Stimulated activated CD4-positive, alpha-beta T cell treated with anti-CD3 and anti-CD28 coated beads, Interleukin-1b, Interleukin-23, amount 100 ng/mL, for 24 hours (primary cell): ENCODE measurements at places on chromosomes 3 and 15.

GRCh38 chr3:50862221-50862620 lies 187.5 kb downstream of the DOCK3 start:
- no peak for DNase-seq

DNA sequence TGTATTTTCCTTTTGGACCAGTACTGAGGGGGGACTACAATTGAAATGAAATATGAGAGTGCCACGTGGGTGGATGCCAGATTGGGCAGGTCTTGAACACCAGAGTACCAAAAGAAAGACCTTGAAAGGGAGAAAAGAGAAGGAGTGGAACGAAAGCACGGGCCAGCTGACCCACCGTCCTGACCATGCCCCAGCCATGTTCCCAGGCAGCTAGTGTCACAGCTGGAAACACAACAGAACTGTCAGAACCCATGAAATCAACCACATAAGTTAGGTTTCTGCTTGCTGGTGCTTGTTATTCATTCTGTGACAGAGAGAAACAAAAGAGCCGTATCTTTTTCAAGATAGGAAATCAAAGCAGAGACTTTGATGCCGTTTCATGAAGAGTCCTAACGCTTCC lies 268.8 kb downstream of the MEX3B start:
- no peak for DNase-seq

- no peak for DNase-seq
These were observed 97.3 kb downstream of the DAPK2 start for GRCh38 chr15:63948971-63949370.

DNA sequence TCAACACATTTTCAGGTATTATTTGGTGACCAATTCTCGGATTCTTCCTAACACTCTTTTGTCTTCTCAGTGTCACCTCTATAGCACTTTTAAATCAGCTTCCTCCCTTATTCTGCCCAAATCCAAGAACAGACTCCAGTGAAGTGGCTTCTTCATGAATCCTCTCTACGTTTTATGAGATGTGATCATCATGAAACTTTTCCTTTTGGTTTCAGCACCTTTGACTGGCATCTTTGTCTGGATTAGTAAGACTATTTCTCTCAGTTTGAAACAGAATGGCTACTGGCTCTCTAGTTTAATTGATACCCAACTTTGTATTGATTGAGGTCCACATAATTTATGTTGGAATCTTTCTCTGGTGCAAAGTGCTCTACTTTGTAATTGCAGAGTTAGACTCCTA lies 45.6 kb downstream of the CMC1 start:
- DNase-seq: no peak

- DNase-seq: no peak
These were observed 57.2 kb downstream of the GPR156 start for GRCh38 chr3:120227710-120228347.

- no peak for DNase-seq
These were observed 70.1 kb upstream of the GLCE start for GRCh38 chr15:69090197-69090948.

- DNase-seq: no peak
These were observed 39.7 kb downstream of the UNC13C start for GRCh38 chr15:54017959-54018358.

DNA sequence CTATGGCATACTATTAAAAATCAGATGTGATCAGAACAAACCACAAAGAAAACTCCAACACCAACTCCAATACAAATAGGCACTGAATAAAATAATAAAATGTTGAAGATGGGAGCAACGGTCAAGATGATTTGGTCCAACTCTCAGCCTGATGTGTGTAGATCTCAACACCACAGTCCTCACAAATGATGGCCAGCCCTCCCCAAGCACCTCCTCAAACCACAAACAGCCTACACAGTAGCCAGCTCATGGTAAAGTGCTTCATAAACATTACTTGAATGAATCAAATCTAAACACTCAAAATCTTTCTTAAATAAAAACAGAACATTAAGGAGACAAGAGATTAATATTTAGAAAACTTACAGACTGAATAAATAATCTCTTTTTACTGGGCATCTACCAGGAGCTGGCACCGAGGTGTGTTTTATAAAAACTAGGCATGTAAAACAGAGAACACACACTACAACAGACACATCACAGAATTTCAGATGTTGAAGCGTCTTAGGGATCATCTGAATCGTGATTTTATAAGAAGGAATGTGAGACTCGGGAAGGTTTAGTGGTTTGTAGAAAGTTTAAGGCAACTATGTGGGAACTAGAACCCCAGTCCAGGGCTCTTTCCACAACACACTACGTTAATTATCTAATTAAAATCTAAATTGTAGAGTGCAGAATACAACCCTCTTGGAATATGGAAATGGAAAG lies 102.4 kb downstream of the MYLK start:
- DNase-seq: no peak
